ENCODE measurements at places on chromosomes 12 and 14. TPM values are rescaled to one million over a fixed set of nuclear protein-coding genes. Genes with fewer than 3 reads are reported as not detected.

KCNA5 gene
- total RNA-seq, result not detected

RPGRIP1 gene
- total RNA-seq, result not detected

NAV3 gene
- 52.0 TPM for total RNA-seq

MIPOL1 gene
- total RNA-seq, result not detected

RNU4-1 gene
- total RNA-seq, result under 0.01 TPM

CRACR2A gene
- total RNA-seq, result not detected

PZP gene
- not detected for total RNA-seq

SLC10A1 gene
- 0.03 TPM for total RNA-seq

LRRC23 gene
- 14.4 TPM for total RNA-seq

POTEM gene
- total RNA-seq, result not detected

KRT75 gene
- 0.07 TPM for total RNA-seq

DNA sequence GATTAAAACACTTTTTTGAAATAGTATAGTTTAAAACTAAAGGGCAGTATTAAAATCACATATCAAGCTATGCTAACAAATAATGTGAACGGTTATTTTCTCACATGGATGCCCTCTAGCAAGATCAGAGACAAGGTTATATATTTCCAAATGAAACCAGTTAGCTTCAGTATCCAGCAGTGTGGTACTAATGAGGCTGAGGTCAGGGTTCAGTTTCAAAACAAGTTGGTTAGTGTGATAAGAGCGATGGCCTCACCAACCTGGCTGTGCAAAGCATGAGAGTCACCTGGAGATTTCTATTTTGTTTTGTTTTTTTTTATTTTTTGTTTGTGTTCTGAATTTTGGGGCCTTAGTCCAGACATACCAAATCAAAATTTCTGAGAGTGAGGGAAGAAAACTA, 352.2 kb upstream of the KITLG start:
- no peak for DNase-seq

DNA sequence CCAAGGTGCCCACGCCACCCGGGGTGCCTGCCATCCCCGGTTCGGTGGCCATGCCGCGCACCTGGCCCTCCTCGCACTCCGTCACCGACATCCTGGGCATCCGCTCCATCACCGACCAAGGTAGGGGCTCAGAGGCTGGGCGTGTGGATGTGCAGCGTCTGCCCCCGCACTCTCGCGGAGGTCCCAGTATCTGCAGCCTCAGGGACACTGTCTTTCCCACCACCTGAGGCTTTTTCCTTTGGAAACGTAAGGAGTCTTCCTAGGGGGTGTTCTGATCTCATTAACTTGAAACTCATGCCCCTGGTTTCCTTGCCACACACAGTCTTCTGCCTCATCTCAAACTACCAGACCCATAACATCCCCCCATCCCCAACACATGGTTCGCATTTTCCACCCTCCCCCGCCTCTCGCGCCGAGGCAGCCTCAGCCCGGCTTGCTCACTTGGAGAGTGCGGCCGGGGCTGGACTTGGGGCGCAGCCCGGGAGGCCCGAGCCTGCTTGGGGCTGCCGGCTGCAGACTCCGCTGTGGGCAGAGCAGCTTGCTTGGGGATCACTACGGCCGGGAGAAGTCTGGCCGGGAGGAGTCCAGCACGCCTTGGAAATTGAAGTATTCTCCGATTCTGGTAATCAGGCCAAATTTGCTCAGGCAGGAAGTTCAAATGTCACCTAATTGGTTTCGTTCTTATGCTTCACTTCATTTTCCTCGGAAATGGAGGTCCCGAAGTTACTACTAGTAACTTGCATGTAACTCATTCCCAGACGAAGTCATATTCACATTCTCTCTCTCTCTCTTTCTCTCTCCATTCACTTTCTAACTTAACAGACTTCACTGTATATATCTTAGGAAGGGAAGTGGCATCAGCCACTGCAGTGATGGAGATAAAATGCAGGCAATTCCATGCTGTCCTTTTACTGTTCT, 2.0 kb downstream of the PAX9 start:
- DNase-seq, result no peak

DNA sequence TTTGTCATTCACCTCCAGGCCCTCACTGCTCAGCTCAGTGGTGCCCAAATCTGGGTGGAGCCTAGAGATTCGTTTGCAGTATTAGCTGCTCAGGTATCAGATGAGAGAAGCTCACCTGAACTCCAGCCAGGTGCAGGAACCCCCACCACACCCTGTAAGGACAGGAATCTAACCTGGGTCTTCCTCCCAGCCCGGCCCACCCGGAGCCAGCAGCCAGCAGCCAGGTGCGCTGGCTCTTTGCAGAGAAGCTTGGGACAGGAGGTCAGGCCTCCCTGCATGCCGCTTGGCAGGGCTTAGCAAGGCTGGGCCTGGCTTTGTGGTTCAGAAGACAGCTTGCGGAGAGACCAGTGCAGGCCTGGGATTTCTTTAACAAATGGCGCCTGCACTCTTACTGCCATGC, 125.6 kb upstream of the MYL2 start:
- no peak for DNase-seq

GRCh38 chr14:29911810-29912209, 15.8 kb downstream of the PRKD1 start:
- DNase-seq, result no peak

DNA sequence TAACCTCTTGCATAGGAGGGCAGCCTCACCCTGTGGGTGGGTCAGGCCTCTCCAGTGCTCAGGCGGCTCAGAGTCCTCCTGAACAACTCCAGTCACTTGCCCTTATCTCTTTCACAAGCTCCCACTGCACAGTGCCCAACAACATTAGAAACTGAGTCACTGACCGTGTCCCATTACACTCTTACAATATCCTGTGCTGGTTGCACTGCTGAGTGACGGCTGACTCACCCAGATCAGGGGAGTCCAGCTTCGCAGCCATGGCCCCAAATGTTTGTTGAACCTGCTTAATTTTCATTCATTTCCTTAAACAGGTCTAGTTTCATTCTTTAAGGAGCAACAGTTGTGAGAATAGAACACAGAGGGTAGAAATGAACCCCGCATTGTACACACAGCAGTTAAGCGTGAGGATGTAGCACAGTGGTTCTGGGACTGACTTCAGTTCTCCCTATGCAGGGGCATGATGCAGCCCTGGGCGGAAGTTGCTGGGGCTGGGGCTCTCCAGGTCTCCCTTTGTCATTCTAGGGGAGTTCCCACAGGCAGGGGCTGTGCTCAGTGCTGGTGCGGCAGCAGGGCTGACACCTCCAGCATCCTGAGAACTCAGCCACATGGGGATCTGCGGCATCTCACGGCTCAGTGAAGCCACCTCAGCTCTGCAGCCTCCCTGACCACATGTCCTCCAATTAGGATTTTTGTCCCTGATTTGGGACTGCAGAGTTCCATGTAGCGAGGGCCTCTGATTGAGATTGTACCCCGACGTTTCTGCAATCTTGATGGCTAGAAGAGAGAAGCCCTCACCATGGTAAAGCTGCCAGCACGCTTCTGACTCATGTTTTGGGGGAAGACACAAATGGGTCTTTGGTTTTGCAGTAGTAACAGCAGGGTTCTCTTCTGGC, 16.1 kb downstream of the GPR68 start:
- peak; percentile 49 for DNase-seq

- peak; percentile 25 for DNase-seq
These were observed 31.9 kb downstream of the CEP83 start for GRCh38 chr12:94427501-94428381.

DNA sequence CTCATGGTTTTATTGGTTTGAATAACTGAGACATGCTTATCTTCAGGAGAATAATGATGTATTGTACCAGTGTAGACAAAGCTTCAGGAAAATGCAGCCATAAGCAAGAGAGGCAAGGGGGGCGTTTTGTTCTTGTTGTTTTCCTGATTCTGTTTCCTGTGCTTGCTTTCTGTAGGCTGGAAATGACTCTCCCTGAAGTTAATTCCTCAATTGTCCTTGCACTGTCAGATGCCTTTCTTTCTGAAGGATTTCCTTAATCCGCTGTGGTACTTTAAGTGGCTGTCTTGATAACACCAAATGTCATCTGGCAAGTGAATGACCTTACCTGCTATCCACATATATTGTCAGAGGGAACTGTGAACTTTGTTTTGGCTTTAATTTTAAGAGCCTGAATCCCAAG, 220.0 kb downstream of the NEDD1 start:
- DNase-seq, result no peak

GRCh38 chr14:30450631-30451545, 108.1 kb upstream of the G2E3 start:
- DNase-seq, result no peak

DNA sequence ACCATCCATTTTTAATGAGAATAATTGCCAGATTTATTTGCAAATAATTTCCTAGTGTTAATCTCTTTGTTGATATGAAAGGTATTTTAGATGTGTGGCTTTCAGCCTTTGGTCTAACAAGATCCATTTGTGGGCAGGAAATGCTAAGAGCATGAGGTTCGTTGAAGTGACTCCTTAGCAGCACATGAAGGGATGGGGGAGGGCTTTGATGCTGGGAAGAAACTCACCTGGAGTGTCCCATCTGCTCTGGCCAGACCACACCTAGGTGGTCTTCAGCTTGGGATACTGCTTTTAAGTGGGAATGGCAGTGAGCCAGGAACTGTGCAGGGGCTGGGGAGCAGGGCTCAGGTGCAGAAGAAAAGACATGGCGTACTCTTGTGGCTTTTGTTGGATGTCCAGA, 13.6 kb downstream of the SFSWAP start:
- no peak for DNase-seq

DNA sequence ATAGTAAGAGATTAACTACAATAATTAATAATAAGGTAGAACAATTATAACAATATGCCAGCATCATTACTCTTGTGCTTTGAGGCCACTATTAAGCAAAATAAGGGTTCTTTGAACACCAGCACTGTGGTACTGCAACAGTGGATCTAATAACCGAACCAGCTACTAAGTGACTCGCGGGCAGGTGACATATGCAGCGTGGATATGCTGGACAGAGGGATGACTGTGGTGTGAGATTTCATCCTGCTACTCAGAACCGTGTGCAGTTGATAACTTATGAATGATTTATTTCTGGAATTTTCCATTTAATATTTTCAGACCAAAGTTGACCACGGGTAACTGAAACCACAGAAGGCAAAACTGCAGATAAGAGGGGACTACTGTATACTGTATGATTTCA, 34.4 kb downstream of the BMAL2 start:
- peak; percentile 37 for DNase-seq

DNA sequence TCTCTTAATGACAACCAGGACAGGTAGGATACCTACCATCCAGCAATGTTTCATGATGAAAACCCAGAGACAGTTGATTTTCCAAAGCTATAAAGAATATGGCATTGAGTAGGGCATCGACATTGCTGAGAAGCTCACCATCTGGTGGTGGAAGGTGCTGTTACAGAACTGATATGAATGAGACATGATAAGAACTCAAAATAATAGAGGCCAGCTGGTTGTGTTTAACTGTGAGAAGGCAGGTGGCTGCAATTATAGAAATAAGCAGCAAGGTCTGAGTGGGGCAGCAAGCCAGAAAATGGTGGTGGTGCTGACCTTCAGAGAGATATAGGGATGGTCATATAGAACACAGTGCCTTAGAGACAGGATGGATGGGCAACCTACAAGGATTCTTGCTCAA, 449.7 kb downstream of the BTG1 start:
- no peak for DNase-seq

- DNase-seq, result peak; percentile 15
These were observed 345.0 kb downstream of the SLC16A7 start for GRCh38 chr12:59940631-59941342.

DNA sequence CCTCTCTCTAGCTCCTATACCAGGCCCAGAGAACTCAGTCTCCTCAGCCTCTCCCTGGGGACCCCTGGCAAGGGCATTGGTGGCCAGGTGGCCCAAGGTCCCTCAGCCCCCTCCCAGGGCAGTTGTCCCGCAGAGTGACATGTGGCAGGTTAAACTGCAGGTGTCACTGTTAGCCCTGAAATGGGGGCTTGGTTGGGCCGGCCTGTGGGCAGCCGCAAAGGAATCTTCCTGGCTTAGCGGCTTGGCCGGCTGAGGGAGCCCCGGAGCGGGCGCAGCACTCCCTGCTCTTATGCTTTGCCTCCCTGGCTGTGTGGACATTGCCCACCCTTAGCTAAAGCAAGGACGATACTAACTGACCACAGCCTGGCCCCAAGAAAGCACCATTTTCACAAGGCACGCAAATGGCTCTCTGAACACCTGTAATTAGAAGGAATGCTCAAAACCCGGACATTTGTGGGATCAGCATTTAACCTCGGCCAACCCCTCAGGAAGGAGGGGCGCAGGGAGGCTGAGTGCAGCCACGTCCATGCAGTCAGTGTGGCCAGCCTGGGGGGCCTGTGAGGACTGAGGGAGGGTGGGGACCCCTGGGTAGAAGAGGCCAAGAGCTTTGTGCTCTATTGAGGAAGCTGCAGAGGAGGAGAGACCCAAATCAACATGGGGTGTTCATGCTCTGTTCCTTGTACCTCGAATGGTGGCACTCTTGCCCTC, 82.2 kb downstream of the PAPOLA start:
- DNase-seq, result peak; percentile 29

- DNase-seq, result peak; percentile 59
These were observed at the start of gene DDN for GRCh38 chr12:48999371-49000131. Gene DDN, minus strand, starts transcription at chr12:48999375. Its CDS starts 88 bp downstream, at chr12:48999287.

- no peak for DNase-seq
These were observed 249.5 kb upstream of the CLEC14A start for GRCh38 chr14:38505221-38505972.

- no peak for DNase-seq
These were observed 1.7 kb downstream of the CDKN1B start for GRCh38 chr12:12718853-12719252.

DNA sequence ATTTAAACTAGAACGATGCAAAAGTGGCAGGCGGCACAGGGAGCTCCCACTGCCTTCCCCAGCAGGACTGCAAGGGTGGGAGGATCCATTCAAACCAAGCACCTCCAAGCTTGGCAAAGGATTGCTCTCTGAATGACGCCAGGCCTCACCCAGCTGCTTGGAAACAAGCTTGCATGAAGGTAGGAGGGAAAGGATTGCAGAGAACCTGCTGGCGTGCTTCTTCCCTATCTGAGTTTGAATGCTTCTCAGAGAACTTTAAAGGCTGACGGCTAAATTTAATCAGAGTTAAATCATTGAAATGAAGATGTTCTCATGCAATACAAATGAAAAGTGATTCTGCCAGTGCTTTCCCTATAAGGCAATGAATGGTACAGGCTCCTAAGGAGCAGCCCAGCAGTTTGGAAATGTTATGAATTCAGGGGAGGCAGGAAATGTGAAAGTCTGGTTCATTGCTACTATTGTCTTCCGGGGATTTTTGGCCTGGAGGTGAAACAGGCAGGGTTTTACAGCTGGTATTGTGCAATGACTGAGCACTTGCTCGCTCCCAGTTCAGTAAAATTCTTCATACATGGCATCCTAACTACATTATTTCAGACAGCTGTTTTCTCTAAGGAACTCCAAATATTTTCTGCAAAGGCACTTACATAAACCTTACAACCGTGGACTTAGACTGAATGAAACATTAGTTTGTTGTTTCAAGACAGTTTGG, 31.9 kb upstream of the DUSP6 start:
- DNase-seq, result peak; percentile 33

DNA sequence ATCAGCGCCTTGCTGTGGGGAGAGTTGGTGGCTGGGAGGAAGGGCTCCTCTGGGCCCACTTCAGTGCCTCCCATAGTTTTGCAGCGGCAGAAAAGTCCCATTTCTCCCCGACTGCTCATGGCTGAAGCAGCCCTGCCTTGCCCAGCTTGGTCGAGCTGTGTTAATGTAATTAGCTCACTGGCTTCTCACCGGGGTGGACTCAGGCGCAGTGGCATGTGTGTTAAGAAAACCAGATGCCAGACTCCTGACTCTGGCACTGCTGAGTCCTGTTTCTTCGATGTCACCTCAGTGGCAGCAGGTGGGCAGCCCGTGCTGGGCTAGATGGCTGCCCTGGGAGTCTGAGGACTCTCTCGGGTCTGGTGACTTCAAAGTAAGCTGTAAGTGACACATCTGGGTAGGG, 47.4 kb downstream of the CHST11 start:
- DNase-seq, result no peak
